IPS-NIHi11 (cell line): ENCODE measurements at places on chromosomes 6 and 20.
A peak's percentile ranks its signal among the peaks of the same experiment; 100 is the strongest.

GRCh38 chr6:143196525-143197225 lies 136.0 kb downstream of the AIG1 start:
- no peak for DNase-seq

GRCh38 chr6:34839666-34840352 lies 47.9 kb downstream of the BLTP3A start:
- no peak for DNase-seq

DNA sequence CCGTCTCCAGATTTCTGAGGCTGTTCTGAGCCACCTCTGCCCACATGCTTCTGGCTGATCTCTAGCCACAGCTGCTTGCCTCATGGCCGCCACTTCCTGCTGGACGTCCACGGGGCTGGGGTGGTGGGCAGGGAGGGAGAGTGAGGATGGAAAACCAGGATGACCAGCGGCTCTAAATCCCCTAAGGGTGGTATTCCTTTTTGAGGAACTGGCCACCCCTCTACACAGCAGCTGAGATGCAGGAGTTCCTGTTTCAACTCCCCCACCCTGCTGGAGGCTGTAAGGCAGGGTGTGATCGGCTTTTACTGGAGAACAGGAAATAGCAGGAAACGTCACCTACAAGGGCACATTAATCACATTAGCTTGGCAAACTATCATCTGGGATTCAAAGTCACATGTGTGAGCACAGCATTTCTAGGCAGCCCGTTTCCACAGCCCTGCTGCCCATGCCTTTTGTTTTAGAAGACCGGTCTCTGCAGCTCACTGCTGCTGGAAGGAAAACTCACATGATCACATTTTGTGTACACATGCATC lies 181.6 kb upstream of the ECI2 start:
- DNase-seq = peak; percentile 26

GRCh38 chr6:118334634-118335033 lies 213.5 kb upstream of the PLN start:
- DNase-seq = no peak

- no peak for DNase-seq
Observed at GRCh38 chr6:2193931-2194330, 51.5 kb downstream of the GMDS start.

DNA sequence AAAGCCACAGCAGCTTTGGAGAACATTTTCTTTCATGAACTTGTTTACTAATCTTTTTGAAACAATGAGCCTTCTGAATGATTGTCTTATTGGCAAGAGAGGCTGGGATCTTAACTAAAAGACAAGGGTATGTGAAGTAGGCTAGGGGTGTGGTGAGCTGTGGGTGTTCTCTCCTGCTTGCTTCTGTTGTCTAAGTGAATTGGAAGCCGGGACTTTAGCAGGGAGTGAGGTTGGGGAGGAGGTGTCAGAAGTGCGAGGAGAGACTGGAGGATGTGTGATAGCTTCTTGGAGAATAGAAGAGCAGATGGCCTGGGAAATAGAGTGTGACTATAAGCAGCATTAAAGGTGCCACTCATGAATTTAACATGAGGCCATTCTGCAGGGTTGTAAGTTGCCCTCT lies 562.8 kb downstream of the UTRN start:
- no peak for DNase-seq

GRCh38 chr6:3654898-3655297 lies 96.6 kb downstream of the PXDC1 start:
- peak; percentile 1 for DNase-seq

DNA sequence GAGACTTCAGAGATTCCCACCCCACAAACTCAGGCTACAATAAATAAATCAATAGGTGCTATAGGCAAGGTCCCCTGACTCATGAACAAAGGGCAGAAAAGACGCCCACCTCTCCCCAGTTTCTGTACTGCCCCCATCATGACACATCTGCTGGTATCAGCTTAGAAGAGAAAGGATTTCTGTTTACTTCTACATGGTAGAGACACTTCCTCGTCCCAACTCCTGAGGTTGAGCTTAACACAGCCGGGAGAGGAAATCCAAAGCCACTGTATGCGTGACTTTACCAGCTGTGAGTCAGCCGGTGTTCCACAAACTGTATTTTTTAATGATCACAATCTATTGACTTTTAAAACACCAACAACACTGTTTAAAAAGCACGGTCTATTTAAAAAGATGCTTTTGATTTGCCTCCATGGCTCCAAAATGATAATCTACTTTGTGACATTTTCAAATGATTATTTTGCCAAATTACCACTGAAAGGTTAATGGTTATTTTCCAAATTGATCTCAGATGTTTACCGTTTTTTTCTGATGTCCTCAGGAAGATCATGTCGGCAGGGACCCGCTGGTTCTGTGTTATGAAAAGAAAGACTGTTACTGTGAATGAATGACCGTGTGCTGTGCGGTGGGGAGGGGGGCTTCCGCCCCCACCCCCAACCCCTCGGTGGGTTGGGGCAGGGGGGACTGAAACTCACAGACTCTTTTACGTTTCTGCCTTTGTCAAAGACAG lies 72.5 kb downstream of the ATP9A start:
- DNase-seq = peak; percentile 36

GRCh38 chr20:58173930-58174707 lies 54.3 kb downstream of the ANKRD60 start:
- no peak for DNase-seq

DNA sequence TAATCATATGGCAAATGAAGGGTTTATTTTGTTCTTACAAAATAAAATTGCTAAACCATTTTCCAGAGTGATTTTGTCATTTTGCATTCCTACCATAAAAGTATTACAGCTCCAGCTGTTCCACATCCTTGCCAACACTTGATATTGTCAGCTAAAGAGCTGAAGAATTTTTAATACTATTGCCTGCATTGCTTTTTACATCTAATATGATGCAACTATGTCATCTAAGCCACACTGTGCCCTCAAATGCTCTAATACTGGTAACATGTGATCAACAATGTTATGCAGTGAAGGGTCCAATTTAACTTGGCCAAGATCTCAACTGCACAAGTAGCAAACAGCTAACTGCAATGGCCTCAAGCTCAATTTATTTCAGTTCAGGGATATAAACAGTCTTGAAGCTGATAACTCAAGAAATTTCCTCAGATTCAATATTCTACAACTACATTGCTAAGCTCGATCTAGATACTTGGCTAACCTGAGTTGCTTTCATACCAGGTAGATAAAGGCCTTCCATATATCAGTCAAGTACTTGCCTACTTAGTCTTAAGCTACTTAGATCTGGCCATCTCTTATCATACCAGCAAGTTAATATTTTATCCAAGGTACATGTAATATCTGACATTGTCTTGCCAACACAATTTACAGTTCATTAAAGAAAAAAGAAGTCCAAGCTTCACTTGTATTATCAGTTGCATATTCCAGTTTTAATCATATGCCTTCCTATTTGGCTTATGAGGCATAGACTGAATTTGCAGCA lies 17.0 kb downstream of the AKIRIN2 start:
- no peak for DNase-seq

- DNase-seq = no peak
Observed at GRCh38 chr20:3698591-3699001, 13.8 kb downstream of the SIGLEC1 start.

DNA sequence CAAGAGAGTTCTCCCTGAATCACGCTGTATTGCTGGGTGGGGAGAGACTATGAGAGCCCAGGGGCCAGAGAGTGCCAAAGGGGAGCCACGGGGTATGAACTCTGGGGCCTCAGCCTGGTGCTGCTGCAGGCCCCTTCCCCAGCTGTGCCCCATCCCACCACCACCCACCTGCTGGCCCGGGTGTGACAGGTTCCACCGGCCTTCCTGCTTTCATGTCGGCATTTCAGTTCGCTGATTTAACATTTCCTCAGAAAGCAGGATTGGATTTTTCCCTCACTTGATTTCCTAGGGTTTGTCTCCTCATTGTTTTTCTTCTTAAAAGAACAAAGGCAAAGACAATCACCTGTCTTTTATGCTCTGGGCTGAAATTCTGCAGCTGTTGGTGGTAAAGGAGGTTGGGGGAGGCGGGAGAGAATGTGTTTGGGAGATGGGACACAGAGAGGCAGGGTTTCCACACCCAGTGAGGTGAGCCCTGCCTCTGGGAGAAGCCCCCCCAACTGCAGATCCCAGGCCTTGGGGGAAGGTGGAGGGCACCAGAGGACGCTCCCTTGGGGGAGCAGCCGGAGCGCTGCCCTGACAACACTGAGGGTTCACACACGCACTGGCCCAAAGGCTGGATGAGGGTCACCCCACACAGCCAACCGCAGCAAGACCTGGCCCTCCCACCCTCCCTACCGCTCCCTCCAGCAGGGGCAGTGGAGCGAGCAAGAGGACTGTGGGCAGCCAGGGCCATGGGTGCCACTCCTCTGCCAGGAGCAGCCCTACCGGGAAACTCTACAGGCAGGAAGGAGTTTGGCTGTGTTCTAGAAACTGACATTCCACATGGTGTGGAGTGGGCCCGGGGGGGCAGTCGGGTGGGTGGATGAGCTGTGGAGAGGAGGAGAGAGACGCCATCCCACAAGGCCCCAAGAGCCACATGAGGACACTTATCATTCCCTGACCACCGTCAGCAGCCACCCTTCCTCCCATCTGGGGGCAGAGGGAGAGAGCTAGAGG lies 10.5 kb upstream of the MLN start:
- no peak for DNase-seq

- peak; percentile 28 for DNase-seq
Observed at GRCh38 chr20:49276961-49277785, 684 bp downstream of the ZNFX1 start.

GRCh38 chr6:23031986-23032385 lies 462.6 kb downstream of the HDGFL1 start:
- no peak for DNase-seq

DNA sequence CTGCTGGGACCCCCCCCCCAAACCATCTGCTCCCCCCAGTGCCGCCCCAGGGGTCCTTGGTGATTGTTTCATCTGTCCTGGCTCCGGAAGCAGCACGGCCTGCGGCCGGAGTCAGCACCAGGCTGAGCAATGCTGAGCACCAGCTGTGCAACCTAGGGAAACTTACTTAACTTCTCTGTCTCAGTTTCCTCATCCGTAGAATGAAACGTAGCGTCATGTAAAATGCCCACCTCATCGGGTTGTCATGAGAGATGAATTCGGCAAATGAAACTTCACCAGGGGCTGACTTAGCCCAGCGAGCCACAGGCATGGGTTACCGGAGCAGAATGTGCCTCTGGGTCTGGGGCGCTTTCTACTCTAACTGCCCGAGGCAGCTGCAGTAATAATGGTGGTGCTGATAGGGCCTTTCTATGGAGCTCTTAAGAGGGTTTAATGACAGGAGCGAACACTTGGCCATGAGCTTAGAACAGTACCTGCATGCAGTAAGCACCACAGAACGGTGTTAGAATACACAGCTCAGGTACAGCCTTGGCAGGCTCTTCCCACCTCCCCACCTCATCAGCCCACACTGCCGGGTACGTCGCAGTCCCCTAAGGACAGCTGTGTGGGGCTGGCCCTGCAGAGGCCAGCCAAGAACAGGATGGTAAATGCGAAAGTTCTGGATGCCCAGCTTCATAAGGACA lies 1.7 kb downstream of the THBS2 start:
- DNase-seq = no peak

DNA sequence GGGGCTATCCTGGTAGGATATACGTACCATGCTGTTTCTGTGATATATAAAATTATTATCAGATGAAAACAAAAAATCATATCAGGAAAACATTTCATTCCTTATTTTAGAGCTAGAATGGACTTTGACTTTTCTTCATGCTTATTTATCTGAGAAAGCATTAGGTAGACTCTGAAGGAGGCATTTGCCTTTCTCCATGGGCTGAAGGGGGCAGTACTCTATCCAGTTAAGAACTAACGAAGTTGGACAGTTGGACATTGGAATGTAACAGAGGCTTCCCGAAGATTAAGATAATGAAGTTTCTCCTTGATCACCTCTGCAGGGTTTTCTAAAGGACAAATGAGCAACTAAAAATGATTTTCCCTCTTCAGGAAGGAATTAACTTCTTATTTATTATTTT lies 233.9 kb downstream of the SAMD5 start:
- no peak for DNase-seq

- DNase-seq = no peak
Observed at GRCh38 chr6:167647306-167647705, 179.4 kb upstream of the AFDN start.

DNA sequence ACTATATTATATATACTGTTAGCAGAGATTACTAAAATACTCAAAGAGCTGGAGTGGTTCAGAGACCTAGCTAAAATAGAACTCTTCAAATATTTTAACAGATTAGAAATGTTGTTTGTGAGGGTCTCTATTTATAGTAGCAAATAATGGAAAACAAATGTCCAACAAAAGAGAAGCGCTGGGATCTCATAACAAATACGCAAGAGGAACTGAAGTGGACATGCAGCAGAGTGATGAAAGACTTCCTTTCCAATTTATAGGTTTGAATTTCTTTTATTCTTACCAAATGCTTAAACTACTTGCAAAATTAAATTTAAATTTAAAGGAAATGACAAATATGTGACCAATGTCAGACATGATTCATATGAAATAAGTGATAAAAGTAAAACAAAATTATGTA lies 49.9 kb downstream of the PIGU start:
- no peak for DNase-seq

GRCh38 chr6:75563032-75563431 lies 38.6 kb upstream of the SENP6 start:
- peak; percentile 59 for DNase-seq

GRCh38 chr20:50296450-50297375 lies 106.1 kb downstream of the CEBPB start:
- no peak for DNase-seq

- no peak for DNase-seq
Observed at GRCh38 chr20:11469795-11470435, 447.8 kb upstream of the BTBD3 start.

DNA sequence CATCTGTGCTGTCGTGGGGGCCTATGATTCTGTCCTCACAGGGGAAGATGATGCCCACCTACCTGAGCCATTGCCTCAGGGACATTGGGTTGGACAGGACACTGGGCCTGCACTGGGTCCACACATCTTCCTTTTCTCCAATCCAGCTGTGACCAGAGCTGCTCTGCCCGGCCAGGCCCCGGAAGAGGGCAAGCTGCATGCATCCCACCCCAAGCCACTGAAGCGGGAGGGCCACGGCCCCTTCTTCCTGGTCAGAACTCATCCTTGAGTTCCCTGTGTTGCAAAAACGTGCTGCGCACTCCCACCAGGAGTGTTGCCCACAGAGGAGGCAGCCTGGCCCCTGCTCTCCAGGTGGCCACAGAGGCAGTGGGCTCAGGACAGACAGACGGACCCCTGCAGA lies 38.2 kb downstream of the SPDEF start:
- no peak for DNase-seq

DNA sequence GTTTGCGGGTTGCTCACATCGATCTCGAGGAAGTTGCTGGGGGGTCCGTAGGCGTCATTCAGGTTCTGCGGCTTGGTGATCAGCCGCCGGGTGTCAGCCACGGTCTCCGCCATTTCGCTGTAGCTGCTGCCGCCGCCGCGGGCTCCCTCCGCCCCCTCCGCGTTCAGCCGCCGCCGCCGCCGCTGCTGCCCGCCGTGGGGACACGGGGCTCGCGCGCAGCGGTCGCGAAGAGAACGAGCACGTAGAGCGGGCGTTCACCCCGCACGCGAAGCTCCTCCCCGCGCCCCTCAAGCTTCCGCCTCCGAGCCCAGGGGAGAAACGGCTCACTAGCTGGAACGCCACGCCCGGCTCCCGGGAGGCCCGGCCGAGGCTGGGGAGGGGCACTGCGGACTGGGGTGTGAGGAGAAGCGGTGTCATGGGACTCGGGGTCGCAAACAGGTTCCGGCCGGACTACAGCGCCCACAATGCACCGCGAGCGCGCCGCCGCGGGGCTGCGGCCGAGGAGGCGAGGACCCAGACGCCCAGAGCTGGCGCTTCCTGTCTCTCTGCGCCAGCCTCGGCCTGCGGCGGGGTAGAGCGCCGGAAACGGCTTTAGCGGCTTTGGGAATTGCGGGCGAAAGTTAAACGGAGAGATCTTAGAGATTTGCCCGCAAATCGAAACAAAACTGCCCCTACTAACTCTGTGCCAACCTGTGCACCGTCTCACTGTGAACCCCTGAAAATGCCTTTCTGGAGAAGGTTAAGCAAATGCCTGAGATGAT lies at the start of gene SNX3:
Gene SNX3, minus strand, starts transcription at position 232 of the 761 bp plus-strand sequence. Its CDS starts 119 bp downstream, at position 113.
- peak; percentile 97 for DNase-seq
